Activated naive CD8-positive, alpha-beta T cell treated with anti-CD3 and anti-CD28 coated beads, Interleukin-2, amount 10 ng/mL, durations not matched to agents 7 days and 5 days (primary cell): ENCODE measurements at places on chromosomes 3 and 15. TPM values are rescaled to one million over a fixed set of nuclear protein-coding genes. Genes with fewer than 3 reads are reported as not detected.

GRCh38 chr3:126292318-126293070 lies 64.7 kb downstream of the KLF15 start:
- H3K4me3 ChIP-seq, result no peak overlapping the region
- no peaks in the 10 kb centered on the region for H3K4me1 ChIP-seq
- peaks cover 25% of the 10 kb centered on the region for H3K27me3 ChIP-seq
- no peaks in the 10 kb centered on the region for H3K36me3 ChIP-seq
- no peak overlapping the region for H3K27ac ChIP-seq

DNA sequence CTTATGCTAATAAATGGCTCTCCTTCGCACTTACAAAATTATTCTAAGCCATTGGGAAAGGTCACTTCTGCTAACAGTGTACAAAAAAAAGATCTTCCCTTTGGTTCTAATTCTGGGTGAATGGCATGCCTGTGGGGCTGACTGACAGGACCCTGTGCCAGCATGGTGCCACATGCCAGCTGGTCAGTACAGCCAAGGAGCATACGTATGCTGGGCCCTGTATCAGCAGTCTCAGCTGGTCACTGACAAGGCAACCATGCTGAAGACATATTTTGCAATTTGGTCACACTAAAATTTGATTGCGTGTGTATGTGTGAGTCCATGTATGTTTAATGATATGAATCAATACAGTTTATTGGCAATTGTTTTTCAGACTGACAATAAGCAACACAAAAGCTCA lies 246.1 kb downstream of the TBL1XR1 start:
- DNase-seq, result no peak
- H3K27ac ChIP-seq, result no peak overlapping the region
- H3K4me1 ChIP-seq, result no peaks in the 10 kb centered on the region
- peaks cover 3% of the 10 kb centered on the region for H3K27me3 ChIP-seq
- no peak overlapping the region for H3K4me3 ChIP-seq

- no peak overlapping the region for H3K27ac ChIP-seq
- H3K4me1 ChIP-seq, result no peaks in the 10 kb centered on the region
- no peak overlapping the region for H3K4me3 ChIP-seq
Observed at GRCh38 chr3:23698652-23699313, 107.0 kb upstream of the UBE2E1 start.

- no peak for DNase-seq
- H3K36me3 ChIP-seq, result no peaks in the 10 kb centered on the region
- peaks cover 83% of the 10 kb centered on the region for H3K27me3 ChIP-seq
Observed at GRCh38 chr3:186097663-186098451, 11.0 kb downstream of the ETV5 start.

GRCh38 chr3:133855772-133856171 lies 39.9 kb downstream of the RAB6B start:
- no peak overlapping the region for H3K4me3 ChIP-seq
- H3K4me1 ChIP-seq, result peaks cover 10% of the 10 kb centered on the region
- DNase-seq, result no peak
- no peaks in the 10 kb centered on the region for H3K36me3 ChIP-seq
- no peaks in the 10 kb centered on the region for H3K27me3 ChIP-seq

DNA sequence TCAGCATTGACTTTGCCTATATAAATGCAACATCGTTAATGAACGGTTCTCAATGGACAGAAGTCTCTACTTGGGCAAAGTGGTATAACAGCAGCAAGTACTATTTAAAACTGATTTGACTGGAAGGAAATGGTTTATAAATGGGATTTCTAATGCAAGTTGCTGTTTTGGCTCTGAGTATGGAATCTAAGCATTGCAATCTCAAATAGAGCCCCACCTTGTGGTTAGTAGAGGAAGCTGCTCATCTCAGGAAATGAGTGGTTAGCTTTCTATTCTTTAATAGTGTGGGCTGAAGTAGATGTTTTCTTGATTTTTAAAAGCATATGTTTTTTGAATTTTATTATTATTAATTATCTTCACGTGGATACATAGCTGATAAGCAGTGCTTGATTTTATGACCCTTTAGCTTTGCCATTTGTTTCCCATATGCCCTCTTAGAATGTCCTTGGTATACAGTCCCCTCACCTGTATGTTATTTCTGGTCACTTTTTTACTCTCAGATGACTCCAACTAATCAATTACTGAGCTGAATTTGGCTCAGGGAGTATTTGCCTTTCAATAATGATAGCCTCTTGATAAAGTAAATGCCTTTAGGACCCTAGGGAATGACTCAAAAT lies 67.1 kb downstream of the OXSM start:
- no peak overlapping the region for H3K27ac ChIP-seq
- no peaks in the 10 kb centered on the region for H3K36me3 ChIP-seq
- peaks cover 8% of the 10 kb centered on the region for H3K4me1 ChIP-seq
- no peak for DNase-seq
- no peaks in the 10 kb centered on the region for H3K27me3 ChIP-seq
- H3K4me3 ChIP-seq, result no peak overlapping the region

GRCh38 chr3:30886888-30887287 lies 7.6 kb downstream of the GADL1 start:
- H3K27ac ChIP-seq, result no peak overlapping the region
- no peaks in the 10 kb centered on the region for H3K36me3 ChIP-seq
- no peak overlapping the region for H3K4me3 ChIP-seq
- peaks cover 7% of the 10 kb centered on the region for H3K4me1 ChIP-seq
- no peak for DNase-seq

- no peaks in the 10 kb centered on the region for H3K4me1 ChIP-seq
- no peak overlapping the region for H3K27ac ChIP-seq
- no peak overlapping the region for H3K4me3 ChIP-seq
- H3K27me3 ChIP-seq, result no peaks in the 10 kb centered on the region
- no peak for DNase-seq
Observed at GRCh38 chr3:95476534-95476933, 1337.9 kb upstream of the EPHA6 start.

DNA sequence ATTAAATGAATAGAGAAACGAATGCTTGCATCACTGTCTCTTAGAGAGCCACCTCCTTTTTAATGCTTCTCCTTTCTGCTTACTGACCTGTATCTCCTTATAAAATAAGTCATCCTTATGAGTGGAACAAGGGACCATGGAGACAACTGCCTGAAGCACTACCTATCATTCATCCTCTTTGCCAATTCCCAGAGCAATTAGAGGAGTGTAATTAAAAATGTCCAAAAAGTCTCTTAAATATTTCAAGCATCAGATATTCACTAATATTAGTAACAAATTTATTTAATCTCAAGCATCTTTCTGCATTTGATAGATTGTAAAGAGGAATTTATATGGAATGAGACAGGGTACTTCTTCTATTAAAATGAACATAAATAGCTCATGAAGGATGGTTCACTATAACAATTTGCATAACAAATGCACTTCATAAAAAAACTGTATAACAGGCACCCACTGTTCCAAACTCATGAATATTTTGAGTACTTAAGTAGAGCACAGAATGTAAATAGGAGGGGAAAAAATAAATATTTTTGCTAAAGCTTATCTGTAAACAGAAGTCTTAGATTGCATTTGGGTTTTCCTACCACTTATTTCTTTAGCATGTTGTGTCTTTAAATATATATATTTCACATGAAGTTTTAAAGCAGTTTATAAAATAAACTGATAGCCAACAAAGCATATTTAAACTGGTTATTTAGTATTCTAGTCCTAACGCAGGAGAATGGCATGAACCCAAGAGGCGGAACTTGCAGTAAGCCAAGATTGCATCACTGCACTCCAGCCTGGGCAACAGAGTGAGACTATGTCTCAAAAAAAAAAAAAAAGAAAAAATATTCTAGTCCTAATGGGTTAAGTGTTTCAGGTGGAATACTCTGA lies 269.3 kb downstream of the TBL1XR1 start:
- no peaks in the 10 kb centered on the region for H3K36me3 ChIP-seq
- no peak overlapping the region for H3K27ac ChIP-seq
- H3K27me3 ChIP-seq, result peaks cover 11% of the 10 kb centered on the region
- peaks cover 4% of the 10 kb centered on the region for H3K4me1 ChIP-seq

DNA sequence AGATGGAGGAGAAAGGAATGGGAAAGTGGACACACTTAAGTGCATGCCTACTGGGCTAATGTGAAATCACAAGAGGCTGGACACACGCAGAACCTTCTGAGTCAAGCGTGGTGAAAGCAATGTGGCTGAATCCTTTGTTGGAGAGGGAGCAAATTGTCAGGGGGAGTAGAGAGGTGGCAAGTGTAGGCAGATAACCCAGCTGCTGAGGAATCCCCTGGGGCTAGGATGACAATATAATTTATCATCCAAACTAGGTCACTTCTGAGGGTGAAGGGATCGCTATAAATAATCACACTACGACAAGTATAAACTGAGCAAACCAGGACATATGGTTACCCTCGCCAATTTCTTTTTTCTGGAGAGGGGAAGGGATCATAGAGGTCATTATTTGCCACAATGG lies 28.7 kb downstream of the TAMM41 start:
- no peaks in the 10 kb centered on the region for H3K27me3 ChIP-seq
- H3K4me3 ChIP-seq, result no peak overlapping the region
- DNase-seq, result no peak
- peaks cover 16% of the 10 kb centered on the region for H3K36me3 ChIP-seq
- H3K27ac ChIP-seq, result no peak overlapping the region

- H3K27me3 ChIP-seq, result no peaks in the 10 kb centered on the region
- DNase-seq, result no peak
- H3K36me3 ChIP-seq, result peaks cover 1% of the 10 kb centered on the region
Observed at GRCh38 chr3:15500107-15500724, 21.3 kb downstream of the COLQ start.

- no peak overlapping the region for H3K27ac ChIP-seq
- DNase-seq, result no peak
- H3K4me1 ChIP-seq, result peaks cover 15% of the 10 kb centered on the region
- no peak overlapping the region for H3K4me3 ChIP-seq
- no peaks in the 10 kb centered on the region for H3K27me3 ChIP-seq
- H3K36me3 ChIP-seq, result peaks cover 9% of the 10 kb centered on the region
Observed at GRCh38 chr15:81278306-81279029, 45.5 kb downstream of the STARD5 start.

DNA sequence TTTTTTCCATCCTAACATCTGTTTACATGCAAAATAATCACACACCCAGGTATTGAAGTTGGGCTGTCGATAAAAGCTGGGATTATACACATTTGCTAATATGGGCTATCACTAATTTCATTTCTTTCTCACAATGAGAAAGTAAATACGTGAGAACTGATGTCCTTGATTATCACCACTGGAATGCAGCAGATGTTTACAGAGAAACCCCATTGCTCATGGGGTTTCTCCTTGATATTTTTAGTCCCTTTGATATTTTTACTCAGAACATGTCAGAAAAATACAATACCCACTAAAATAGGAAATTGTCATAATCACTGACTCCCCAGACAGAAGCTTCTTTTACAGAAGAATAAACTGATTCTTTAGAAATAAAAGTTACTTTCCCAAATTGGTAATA lies 535.1 kb upstream of the CCDC54 start:
- H3K36me3 ChIP-seq, result no peaks in the 10 kb centered on the region
- DNase-seq, result no peak
- no peak overlapping the region for H3K4me3 ChIP-seq
- no peak overlapping the region for H3K27ac ChIP-seq

GRCh38 chr3:174325834-174326700 lies 533.1 kb upstream of the NAALADL2 start:
- no peaks in the 10 kb centered on the region for H3K27me3 ChIP-seq
- DNase-seq, result no peak
- H3K36me3 ChIP-seq, result no peaks in the 10 kb centered on the region
- no peak overlapping the region for H3K27ac ChIP-seq
- no peak overlapping the region for H3K4me3 ChIP-seq

DNA sequence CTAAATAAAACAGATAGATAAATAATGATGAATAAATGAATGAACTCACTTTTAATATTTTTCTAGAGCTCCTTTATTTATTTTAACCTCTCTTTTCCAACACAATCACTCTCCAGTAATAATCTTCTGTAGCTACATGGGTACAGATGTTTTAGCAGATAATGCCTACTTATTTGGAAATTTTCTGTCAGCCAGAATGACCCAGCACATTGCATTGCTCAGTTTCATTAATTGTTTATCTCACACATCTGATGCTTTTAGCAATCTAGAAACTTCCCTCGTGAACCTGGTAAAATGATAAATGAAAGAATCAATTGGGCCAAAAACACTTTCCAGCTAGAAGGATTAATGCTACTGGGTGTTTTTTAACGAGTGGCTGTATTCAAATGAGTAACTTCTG lies 14.9 kb upstream of the MYH15 start:
- H3K4me3 ChIP-seq, result no peak overlapping the region
- H3K27ac ChIP-seq, result no peak overlapping the region
- H3K36me3 ChIP-seq, result no peaks in the 10 kb centered on the region
- peaks cover 19% of the 10 kb centered on the region for H3K27me3 ChIP-seq
- H3K4me1 ChIP-seq, result no peaks in the 10 kb centered on the region
- no peak for DNase-seq

DNA sequence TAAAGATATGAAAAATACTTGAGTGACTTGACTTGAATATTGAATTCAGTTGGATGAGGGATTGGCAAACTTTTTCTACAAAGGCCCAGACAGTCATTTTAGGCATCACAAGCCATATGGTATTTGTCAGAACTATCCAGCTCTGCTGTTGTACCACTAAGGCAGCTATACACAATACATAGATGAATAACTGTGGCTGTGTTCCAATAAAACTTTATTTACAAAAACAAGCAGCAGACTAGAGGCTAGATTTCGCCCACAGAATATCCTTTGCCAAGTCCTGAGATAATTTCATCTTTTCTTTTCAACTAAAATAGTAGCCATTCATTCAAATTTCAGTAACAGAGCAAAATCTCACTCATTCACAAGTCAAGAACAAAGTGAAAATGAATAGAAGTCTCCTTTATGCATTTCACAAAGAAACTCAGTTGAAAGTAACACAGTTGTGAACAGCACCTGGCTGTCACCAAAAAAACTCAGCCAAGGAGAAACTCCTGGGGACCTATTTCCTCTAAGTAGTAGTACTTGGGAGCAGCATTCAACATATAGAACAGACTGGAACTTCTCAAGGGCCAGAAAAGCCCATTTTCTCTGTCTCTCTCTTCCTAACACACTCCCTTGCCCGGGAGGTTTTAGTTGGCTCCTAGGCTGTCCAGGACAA lies 56.3 kb downstream of the OSBPL10 start:
- peaks cover 6% of the 10 kb centered on the region for H3K4me1 ChIP-seq
- no peaks in the 10 kb centered on the region for H3K27me3 ChIP-seq
- no peak for DNase-seq
- no peak overlapping the region for H3K4me3 ChIP-seq

DNA sequence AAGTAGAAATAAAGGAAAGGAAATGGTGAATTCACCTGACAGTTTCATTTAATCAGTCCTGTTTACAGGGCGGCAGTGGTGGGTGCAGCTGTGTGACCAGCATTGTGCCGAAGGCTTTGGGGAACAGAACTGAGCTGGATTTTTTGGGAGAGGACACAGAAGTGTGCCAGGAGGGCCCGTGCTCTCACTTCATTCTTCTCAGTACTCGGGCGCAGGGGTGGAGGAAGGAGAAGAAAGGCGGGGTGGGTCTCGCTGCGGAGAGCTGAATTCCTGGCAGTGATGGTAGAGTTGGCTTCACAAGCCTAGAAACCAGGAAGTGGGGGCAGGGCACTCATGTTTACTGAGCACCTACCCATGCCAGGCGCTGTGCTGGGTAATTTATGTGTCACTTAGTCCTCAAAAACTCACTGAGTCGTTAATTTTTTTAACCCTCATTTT lies 64.6 kb downstream of the CRTC3 start:
- H3K36me3 ChIP-seq, result peaks cover 47% of the 10 kb centered on the region
- H3K27ac ChIP-seq, result peak overlapping the region; percentile 98
- H3K4me3 ChIP-seq, result peak overlapping the region; percentile 85
- DNase-seq, result peak; percentile 70

The HCLS1 gene
- total RNA-seq, result 316 TPM

The CIP2A gene
- 48.4 TPM for total RNA-seq

The NRROS gene
- total RNA-seq, result 17.0 TPM

The CEP19 gene
- 5.7 TPM for total RNA-seq

The PIK3CA gene
- total RNA-seq, result 28.6 TPM

The CTXN2 gene
- not detected for total RNA-seq

The PLA2G4E gene
- total RNA-seq, result not detected

The CHRNA5 gene
- total RNA-seq, result 2.2 TPM

The WDR49 gene
- total RNA-seq, result 0.33 TPM

The GASK1A gene
- not detected for total RNA-seq
